ENCODE measurements at places on chromosomes 6 and 20. TPM values are rescaled to one million over a fixed set of nuclear protein-coding genes. Genes with fewer than 3 reads are reported as not detected.

ASCC3 gene
- total RNA-seq = 38.6 TPM

RBM24 gene
- total RNA-seq = 1.9 TPM

KCNK15 gene
- not detected for total RNA-seq

RPP21 gene
- total RNA-seq = 97.3 TPM

CFAP206 gene
- 0.14 TPM for total RNA-seq

CALHM5 gene
- total RNA-seq = 0.07 TPM

MOXD1 gene
- 0.88 TPM for total RNA-seq

PRSS35 gene
- 0.07 TPM for total RNA-seq

TULP1 gene
- not detected for total RNA-seq

SLC17A2 gene
- total RNA-seq = not detected

CD24 gene
- 871 TPM for total RNA-seq

EYS gene
- 0.37 TPM for total RNA-seq

PNLDC1 gene
- total RNA-seq = 0.14 TPM

KCNB1 gene
- total RNA-seq = not detected

SPATA25 gene
- not detected for total RNA-seq

UBR2 gene
- 14.5 TPM for total RNA-seq

OPRM1 gene
- total RNA-seq = 0.42 TPM

COL12A1 gene
- 29.8 TPM for total RNA-seq

CABLES2 gene
- total RNA-seq = 4.8 TPM

BHLHE23 gene
- total RNA-seq = not detected

ZNF341 gene
- 3.6 TPM for total RNA-seq

RNF217 gene
- 11.9 TPM for total RNA-seq

AGER gene
- total RNA-seq = 2.0 TPM

C6orf163 gene
- 1.1 TPM for total RNA-seq

LPA gene
- not detected for total RNA-seq

TIAM2 gene
- total RNA-seq = 1.3 TPM

NHLRC1 gene
- 1.8 TPM for total RNA-seq

CST7 gene
- total RNA-seq = not detected

GPX5 gene
- not detected for total RNA-seq

TSHZ2 gene
- 1.2 TPM for total RNA-seq

ECI2 gene
- total RNA-seq = 44.2 TPM

MAP3K7 gene
- 20.6 TPM for total RNA-seq

MYO6 gene
- 15.1 TPM for total RNA-seq

RAET1L gene
- 27.2 TPM for total RNA-seq

HLA-DQA1 gene
- not detected for total RNA-seq

TPX2 gene
- total RNA-seq = 62.2 TPM

All from airway epithelial cell (primary cell).